ENCODE measurements at places on chromosomes 2 and 18. TPM values are rescaled to one million over a fixed set of nuclear protein-coding genes. Genes with fewer than 3 reads are reported as not detected.

FAP gene
- total RNA-seq = 3.3 TPM

GRB14 gene
- 0.48 TPM for total RNA-seq

ALPI gene
- not detected for total RNA-seq

- DNase-seq = no peak
Observed at GRCh38 chr2:160271171-160272086, 71.4 kb upstream of the ITGB6 start.

GRCh38 chr2:213101692-213102460 lies 49.5 kb downstream of the IKZF2 start:
- DNase-seq = no peak

- no peak for DNase-seq
Observed at GRCh38 chr2:60485055-60485454, 68.4 kb downstream of the BCL11A start.

GRCh38 chr2:208570851-208571763 lies 164.5 kb downstream of the PTH2R start:
- DNase-seq = no peak

DNA sequence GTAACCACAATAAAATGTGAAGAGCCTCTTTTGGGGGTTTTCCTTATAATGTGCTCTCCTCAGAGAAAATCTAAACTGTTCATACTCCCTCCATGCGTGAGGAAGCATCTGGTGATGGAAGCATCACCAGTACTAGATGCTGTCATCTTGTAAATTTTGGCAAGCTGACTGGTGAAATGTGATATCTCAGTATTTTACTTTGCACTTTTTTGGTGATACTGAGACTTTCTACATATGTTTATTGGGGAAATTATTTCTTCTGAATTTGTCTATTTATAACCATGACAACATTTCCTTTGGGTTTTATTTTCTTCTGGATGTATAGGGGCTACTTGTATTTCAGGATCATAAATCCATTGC lies 95.9 kb upstream of the DLGAP1 start:
- no peak for DNase-seq
